ENCODE measurements at places on chromosomes 7 and 10.

GRCh38 chr7:108441392-108441955 is 14.8 kb downstream of the NRCAM start:
- DNase-seq, result no peak

GRCh38 chr10:47438857-47439474 is 44.9 kb downstream of the ANXA8 start:
- DNase-seq, result peak; percentile 70

- DNase-seq, result no peak
Observed at GRCh38 chr10:101903827-101904550, 60.4 kb upstream of the KCNIP2 start.

DNA sequence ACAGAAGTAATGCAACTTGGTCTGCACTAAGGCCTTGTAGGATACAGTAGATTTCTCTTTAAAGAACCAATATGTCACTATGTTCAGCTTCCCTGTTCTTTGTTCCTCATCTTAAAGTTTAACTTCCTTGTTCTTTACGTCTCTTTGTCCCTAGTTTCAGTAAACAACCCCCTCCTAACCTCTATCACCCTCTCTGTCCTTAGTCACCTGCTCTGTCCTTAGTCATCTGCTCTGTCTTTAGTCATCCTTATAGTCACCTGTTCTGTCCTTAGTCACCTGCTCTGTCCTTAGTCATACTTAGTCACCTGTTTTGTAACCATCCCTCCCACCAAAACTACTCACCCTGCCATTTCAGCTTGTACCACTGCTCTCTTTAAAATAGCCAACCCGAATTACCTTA is 144.6 kb upstream of the TMEM106B start:
- DNase-seq, result peak; percentile 22

DNA sequence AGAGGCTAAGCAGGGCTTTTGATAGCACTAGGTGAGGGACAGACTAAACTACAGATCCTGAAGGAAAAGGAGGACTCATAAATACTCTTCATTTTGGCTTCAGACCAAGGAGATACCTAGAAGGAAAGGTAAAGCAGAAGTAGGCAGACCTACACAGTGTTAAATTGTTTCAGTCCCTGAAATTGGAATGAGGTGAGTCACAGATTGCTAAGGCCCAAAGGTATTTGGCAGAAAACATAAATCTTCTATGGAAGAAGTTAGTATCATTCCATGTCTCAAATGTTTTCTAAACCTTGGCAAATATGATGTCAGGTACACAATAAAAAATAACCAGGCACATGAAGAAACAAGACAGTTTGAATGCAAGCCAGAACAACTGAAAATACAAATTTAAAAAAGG is 30.0 kb downstream of the MTERF1 start:
- peak; percentile 81 for DNase-seq

DNA sequence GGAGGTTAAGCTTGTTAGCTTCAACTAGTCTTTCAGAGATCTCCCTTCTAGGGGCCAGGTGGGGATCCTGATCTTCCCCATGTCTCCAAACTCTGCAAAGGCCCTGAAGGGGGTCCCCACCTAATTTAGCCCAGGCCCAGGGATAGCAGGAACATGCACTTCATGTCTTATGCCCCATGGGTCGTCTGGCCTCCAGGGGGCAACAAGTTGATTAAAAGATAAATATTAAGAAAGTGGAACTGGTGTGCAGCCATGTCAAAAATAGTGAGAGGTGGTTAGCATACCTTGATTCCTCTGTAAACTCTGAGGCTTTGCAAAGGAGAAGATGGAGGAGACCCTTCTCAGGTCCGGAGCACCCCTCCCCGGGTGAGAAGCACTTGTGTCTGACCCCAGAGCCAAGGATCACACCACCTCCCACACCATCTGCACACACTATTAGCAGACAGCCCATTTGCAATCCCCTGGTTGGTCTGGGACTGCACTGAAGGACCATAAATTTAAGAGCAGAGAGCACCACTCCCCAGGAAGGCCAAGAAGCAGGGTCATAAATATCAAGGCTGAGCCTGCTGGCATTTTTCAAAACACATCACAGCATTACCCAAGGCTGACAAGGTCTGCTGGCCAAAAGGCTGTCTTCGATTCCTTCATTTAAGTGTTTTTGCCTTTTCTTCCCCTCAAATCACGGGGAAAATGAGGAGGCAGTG is 44.2 kb upstream of the LRRC18 start:
- no peak for DNase-seq

GRCh38 chr7:14191686-14192098 is 202.2 kb upstream of the ETV1 start:
- peak; percentile 24 for DNase-seq

DNA sequence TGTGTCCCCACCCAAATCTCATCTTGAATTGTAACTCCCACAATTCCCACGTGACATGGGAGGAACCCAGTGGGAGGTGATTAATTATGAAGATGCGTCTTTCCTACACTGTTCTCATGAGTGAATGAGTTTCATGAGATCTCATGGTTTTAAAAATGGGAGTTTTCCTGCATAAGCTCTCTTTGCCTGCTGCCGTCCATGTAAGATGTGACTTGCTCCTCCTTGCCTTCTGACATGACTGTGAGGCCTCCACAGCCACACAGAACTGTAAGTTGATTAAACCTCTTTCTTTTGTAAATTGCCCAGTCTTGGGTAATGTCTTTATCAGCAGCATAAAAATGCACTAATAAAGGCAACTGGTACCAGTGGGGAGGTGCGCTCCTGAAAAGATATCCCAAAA is 67.7 kb upstream of the DRGX start:
- no peak for DNase-seq

DNA sequence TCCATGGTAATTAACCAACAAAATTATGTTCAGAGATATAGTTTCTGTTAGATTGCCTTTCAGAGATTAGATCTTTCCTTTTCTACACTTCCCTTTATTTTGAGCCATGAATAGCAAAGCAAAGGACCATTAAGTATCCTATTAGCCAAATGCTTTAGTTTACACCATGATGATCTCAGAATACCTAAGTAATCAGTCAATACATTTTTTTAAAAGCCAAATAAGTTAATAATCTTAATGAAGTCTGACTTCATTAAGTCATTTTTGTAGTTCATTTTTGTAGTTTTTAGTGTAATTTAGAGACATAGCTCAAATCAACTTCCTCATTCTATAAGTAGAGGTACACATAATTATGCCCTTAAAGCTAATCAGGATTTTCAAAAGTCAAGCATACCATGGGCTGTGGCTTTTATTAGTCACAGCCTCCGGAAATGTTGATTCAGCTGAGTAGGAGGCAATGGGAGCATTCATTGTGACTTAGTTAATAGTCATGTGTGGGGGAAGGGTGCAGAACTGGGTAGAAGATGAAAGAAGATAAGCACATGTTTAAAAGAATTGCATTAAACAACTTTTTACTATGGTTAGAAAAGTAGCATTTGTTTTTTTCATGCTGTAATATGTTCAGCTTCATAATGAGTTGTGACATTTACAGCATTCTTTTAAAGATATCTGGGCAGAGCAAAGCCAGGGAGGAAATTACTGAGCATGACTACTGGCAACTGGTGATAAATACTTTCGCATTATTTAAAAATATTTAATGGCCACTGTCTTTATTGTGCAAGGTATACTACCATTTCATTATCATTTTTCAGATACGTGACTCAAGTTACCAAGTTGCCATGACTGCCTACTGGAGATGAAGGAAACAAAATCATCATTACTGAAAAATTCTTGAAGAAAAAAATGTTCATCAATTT is 57.3 kb upstream of the CCDC71L start:
- DNase-seq, result peak; percentile 99

GRCh38 chr10:102090772-102091171 is 25.6 kb downstream of the HPS6 start:
- DNase-seq, result peak; percentile 9

GRCh38 chr10:114516356-114516755 is 112.1 kb upstream of the AFAP1L2 start:
- no peak for DNase-seq

DNA sequence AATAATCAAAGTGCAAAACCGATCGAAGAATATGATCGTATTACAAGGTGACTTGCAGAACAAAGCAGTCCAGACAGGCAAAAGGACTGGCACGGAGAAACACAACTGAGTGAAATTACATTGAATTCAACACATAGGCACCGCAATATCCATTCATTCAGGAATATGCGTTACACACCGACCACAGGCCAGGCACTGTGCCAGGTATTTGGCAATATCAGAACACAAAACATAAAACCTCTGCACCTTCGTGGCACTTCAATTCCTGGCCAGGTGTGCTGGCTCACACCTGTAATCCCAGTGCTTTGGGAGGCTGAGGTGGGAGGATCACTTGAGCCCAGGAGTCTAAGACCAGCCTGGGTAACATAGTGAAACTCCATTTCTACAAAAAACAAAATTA is 187.9 kb downstream of the DIP2C start:
- no peak for DNase-seq

- DNase-seq, result no peak
Observed at GRCh38 chr10:45421221-45422097, 47.4 kb downstream of the ALOX5 start.

DNA sequence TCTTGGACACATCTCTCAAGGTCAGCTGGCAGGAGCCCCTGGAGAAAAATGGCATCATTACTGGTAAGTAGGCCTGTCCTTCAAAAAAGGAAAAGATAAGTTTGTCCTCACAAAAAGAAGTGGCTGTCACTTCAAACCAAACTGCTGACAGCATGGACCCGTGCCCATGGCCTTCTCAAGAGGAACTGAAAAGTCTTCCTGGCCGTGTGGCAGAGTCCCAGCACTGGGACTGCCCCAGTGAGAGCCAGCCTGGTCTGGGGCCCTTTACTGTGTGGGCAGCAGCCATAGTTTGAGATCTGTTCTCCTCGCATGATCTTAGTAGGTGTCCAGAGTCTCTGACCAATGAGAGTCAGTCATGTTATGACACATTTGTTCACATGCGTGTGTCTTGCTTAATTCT is 614.2 kb upstream of the FOXK1 start:
- DNase-seq, result no peak

DNA sequence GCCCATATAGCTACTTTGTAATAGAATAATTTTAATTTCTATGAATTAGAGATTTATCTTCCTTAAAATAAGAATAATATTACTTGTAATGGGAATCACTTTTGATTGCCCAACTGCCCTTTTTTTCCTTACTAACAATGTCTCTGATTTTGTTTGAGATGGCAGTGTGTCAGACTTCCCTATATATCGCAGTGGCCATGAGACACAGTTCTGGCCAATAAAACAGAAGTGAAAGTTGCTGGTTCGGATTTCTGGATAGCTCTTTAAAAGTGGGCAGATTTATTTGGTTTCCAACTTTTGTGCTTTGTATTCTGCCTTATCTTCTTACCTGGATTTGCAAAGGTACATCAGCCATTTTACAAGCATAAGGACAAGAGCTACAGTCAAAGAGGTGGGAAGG is 170.2 kb downstream of the PPP1R17 start:
- no peak for DNase-seq

DNA sequence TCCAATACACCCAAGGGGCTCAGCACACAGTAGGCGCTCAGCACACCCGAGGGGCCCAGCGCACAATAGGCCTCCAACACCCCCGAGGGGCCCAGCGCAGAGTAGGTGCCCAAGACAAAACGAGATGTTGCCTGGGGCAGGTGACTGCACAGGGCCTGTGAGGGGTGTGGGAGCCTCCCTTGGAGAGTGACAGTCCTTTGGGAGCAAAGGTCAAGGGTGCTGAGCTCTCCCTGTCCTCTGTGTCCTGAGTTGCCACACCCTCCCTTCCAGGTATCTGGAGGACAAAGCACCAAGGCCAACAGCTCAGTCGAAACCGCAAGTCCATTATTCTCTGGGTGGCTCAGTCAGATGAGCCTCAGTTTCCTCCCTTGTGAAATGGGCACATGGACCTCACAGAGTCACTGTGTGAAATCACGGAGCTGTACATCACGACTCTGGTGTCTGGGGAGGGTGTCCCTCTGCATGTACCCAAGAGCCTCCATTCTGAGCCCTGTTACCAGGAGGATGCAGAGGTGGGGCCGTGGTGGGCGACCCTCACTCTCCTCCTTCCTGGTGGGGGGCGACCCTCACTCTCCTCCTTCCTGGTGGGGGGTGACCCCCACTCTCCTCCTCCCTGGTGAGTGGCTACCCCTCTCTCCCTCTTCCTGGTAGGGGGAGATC is 81.3 kb downstream of the FOXL3 start:
- DNase-seq, result no peak

DNA sequence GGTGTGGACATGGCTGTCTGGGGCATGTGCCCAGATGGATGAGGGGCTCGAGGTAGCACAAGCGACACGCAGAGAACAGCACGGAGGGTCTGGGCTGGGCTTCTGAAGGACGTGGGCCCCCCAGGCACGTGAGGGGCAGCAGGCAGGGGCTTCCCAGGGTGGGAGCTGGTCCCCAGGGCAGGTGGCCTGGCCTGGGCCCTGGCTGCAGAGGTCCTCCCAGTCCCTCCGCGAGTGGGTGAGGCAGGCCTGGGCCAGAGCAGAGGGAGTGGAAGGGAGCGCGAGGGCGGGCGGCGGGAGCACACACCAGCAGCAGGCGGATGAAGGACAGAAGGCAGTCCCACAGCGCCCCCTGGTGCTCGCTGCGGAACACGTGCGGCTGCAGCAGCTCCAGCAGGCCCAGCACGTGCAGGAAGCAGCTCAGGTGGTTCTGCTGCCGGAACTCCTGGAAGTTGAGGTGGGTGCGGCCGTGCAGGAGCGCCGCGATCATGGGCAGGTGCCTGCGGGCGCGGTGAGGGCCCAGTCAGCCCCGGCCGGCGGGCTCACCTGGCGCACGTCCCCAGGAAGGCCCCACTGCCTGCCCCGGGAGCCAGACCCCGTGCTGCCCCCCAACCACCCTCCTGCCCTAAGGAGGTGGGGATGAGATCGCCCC is 14.7 kb upstream of the MICALL2 start:
- DNase-seq, result peak; percentile 83

DNA sequence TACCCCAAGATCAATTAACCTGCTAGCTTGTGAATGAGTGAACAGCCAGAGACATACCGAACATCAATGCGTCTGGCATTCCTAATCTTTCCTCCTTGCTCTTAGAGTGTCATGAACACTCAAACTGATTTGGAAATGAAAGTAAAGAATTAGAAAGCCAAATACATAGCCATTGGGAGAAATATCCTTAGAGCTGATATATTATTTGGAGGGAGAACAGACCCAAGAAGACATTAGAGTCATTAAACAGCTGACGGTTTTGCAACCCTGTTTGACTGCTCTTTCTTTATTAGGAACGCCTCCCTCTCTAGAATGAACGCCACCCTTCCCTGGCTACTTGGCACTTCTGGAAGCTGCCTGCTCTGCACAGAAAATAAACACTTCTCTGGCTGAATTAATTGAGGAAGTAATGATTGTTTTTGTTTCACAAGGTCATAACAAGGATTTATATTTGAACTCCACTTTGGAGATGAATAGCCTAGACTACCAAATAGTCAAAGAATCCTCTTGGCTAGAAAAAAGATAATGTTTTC is 42.8 kb downstream of the CTTNBP2 start:
- no peak for DNase-seq

- DNase-seq, result peak; percentile 83
Observed at GRCh38 chr7:22651534-22652243, 75.3 kb upstream of the IL6 start.

DNA sequence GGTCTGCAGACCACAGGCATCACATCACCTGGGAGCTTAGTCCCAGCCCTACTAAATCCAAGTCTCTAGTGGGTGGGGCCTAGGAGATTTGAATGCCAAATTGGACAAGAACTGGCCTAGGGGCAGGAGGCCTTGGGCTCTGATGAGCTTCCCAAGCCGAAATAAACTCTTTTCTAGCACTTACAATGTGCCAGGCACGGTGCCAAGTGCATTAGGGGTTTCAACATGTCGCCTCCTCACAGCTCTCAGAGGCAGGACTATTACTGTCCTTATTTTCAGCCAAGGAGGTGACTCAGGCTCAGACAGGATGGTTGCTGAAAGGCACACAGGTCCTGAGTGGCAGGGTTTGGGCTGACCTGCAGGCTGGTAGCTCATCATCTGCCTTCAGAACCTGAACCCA is 9.2 kb upstream of the CPA1 start:
- peak; percentile 45 for DNase-seq

- peak; percentile 36 for DNase-seq
Observed at GRCh38 chr7:134565643-134566136, 16.8 kb downstream of the AKR1B15 start.

All from fibroblast of lung (primary cell).